Mammary epithelial cell (primary cell): ENCODE measurements at places on chromosomes 5 and 9. TPM values are rescaled to one million over a fixed set of nuclear protein-coding genes. Genes with fewer than 3 reads are reported as not detected.

Gene CDH9
- not detected in 2 replicates for total RNA-seq

Gene SHC3
- 0.08 and 0.09 TPM in 2 replicates for total RNA-seq

Gene DNM1
- total RNA-seq, result 2.4 and 3.2 TPM in 2 replicates

Gene NR5A1
- total RNA-seq, result not detected in 2 replicates

Gene RNF183
- total RNA-seq, result not detected

Gene PDZD2
- total RNA-seq, result 0.48 and 0.71 TPM in 2 replicates

Gene PCDHGA5
- 0.61 and 0.80 TPM in 2 replicates for total RNA-seq

Gene LHX3
- total RNA-seq, result not detected

DNA sequence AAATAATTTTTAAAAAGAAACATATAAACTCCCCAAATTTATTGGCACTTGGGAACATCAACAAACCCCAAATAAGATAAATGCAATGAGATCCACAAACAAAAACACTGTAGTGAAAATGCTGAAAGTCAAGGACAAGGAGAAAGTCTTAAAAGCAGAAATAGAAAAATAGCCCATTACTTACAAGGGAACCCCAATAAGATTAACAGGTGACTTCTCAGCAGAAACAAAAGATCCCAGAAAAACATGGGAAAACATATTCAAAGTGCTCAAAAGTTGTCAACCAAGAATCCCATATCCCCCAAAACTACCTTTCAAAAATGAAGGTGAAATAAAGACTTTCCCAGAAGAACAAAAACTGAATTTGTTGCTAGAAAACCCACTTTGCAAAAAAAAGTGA lies 40.0 kb downstream of the FANCC start:
- no peak for DNase-seq

GRCh38 chr9:114081441-114082016 lies 3.4 kb upstream of the AMBP start:
- DNase-seq, result no peak

GRCh38 chr9:130072515-130073235 lies 19.0 kb downstream of the GPR107 start:
- no peak for DNase-seq

DNA sequence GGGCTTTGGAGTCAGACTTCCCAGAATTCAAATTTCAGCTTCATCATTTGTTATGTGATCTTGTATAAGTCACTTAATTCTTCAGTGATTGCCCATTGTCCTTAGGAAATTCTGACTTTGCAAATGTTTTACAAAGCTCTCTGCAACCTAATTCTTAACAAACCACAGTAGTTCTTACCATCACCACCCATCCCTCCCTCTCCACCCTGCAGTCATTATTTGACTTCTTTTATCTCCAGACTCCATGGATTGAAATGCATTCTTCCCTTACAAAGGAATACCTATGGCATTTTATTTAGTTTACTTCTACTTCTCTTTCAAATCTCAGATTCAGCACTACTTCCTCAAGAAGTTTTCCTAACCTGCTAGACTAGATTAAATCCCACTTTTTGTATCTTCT lies 23.1 kb downstream of the SHLD3 start:
- DNase-seq, result no peak

DNA sequence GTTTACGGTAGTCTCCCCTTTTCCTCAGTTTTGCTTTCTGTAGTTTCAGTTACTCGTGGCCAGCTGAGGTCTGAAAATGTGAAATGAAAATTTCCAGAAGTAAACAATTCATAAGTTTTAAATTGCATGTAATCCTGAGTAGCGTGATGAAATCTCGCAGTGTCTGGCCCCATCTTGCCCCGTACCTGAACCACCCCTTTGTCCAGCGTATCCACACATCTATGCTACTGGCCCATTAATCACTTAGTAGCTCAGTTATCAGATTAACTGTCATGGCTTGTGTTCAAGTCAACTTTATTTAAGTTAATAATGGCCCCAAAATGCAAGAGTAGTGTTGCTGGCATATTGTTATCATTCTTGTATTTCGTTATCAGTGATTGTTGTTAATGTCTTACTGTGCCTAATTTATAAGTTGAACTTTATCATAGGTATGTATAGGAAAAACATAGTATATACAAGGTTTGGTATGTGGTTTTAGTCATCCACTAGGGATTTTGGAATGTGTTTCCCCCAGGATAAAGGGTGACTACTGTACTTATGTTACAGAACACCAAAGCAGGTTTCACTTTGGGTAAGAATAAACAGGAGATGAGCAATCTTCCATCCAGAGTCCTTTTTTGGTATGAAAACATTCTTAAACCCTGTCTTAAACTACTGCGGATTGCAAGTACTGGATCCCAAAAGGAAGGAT lies 118.4 kb upstream of the KCNN2 start:
- no peak for DNase-seq

DNA sequence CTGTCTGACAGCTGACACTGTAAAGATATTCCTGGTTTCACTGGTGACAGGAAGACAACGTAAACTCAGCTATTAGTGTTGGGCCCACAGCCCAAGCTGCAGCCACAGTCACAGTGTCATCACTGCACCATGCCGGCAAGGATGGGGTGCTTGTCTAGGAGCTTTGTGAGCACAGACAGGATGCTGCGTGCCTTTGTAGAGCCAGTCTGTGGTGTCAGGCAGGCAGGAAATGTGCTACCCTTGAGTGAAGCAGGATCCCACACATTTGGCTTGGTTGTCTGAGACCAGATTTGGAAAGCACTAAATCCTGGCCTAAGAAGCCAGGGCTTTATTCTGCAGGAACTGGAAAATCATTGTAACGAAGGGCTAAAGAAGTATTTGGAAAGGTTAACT lies 121.6 kb upstream of the ADAMTS16 start:
- no peak for DNase-seq

- no peak for DNase-seq
Observed at GRCh38 chr5:108531367-108532128, 149.7 kb upstream of the FBXL17 start.

- DNase-seq, result no peak
Observed at GRCh38 chr5:154840435-154841272, 9.7 kb downstream of the FAXDC2 start.

DNA sequence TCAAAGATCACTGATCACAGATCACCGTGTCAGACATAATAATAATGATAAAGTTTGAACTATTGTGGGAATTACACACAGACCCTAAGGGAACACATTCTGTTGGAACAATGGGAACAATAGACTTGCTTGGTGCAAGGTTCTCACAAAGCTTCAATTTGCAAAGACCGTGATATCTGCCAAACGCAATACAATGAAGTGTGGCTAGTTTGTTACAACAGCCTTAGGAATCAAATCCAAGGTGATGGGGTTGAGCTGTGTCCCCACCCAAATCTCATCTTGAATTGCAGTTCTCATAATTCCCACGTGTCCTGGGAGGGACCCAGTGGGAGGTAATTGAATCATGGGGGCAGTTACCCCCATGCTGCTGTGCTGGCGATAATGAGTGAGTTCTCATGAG lies 20.8 kb downstream of the KYAT1 start:
- no peak for DNase-seq

DNA sequence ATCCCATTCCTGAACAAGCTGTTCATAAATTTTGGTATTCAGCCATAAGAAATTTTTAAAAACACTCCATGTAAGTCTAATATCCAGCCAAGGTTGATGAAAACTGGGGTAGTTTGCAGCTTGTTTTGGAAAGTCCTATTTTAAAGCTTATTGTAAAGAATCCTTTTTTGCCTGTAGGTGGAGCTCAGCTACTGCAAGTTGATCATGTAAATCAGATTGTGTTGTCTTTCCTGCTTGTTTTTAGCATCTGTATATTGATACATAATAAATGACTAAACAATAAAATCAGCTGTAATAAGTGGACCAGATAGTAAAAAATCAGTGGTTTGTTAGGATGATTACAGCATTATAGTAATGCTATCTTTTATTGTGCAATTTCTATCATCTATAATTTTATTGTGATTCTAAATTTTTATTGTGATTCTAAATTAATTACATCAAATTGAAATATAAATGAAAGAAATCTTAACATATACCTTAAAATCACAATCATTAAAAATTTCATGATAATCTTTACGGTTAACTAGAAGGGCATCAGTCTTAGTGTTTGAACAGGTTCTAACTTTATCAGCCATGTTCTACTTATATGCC lies 42.4 kb downstream of the CWC27 start:
- DNase-seq, result peak; percentile 38

- peak; percentile 44 for DNase-seq
Observed at GRCh38 chr5:172875505-172876279, 41.6 kb downstream of the ERGIC1 start.

DNA sequence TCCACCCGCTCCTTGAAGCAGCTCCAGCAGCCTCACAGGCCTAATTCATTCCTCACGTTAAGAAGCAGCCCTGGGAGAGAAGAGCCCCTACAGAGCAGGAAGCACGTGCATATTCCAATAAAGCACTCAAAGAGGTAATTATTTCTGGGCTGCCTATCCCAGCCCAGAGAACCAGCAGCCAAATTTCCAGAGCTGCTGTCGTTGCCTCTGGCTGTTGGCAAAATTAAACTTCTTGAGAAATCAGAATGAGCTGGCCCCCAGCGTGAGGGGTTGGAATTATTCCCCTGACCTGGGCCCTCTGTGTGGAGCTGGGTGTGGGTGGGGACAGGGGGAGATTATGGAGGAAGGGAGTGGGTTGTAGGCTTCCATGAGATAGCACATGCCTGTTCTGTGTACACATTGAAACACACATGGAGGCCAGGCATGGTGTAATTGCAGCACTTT lies 86.8 kb upstream of the HSPA9 start:
- no peak for DNase-seq

- DNase-seq, result no peak
Observed at GRCh38 chr5:131148835-131149234, 16.2 kb downstream of the HINT1 start.

GRCh38 chr5:155507363-155507762 lies 493.8 kb downstream of the KIF4B start:
- no peak for DNase-seq

DNA sequence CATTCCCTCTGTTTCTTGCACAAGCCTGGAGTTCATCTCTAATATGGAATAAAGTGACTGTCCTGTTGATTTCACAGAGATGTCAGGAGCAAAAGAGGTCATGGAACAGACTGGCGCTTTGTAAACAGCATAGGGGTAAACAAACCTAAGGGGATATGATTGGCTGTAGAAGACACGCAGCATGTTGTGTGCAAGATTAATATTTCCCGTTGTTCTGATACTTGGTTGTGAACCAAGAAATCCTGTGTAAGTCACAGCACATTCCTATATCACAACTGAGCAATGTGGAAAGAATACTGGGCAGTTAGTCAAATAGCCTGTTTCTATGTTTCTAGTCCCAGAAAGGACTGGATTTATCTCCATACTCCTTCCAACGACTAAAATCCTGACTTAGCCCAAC lies 3.2 kb downstream of the ADAMTS12 start:
- no peak for DNase-seq

- DNase-seq, result no peak
Observed at GRCh38 chr9:3946840-3947587, 352.9 kb downstream of the GLIS3 start.

DNA sequence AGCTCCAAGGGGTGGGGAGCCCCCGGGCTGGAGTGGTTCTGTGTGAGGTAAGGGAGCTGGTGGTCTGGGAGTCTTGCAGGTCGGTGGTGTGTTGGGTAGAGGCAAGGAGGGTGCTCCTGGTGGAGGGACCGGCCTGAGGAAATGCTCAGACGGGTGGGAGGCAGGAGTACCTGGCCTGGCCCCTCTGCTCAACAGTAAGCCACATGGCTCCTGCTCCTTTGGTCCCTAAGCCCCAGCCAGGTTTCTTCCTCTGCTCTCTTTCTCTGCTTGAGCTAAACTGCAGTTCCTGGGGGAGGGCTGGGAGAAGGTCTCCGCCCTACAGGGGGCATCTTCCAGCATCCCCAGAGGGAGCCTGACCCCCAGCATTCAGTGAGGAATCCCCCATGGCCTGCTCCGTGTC lies 17.2 kb downstream of the TSPAN17 start:
- DNase-seq, result no peak

DNA sequence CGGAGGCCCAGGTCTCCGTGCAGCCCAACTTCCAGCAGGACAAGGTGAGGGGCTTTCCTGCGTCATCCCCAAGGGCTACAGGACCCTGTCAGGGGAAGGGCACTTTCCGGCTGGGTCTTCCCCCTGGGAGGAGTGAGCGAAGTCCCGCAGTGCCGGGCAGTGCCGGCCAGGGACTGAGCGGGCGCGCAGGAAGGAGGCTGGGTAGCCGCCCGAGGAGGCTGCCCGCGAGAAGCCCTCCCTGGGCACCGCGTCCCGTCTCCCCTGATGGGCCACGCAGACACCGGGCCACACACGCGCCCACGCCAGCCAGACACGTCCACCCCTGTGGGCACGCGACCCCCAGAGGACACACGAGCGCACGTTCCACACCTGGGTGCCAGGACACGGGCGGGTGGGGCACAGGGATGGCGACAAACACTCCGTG lies 357 bp downstream of the PTGDS start:
- DNase-seq, result no peak

DNA sequence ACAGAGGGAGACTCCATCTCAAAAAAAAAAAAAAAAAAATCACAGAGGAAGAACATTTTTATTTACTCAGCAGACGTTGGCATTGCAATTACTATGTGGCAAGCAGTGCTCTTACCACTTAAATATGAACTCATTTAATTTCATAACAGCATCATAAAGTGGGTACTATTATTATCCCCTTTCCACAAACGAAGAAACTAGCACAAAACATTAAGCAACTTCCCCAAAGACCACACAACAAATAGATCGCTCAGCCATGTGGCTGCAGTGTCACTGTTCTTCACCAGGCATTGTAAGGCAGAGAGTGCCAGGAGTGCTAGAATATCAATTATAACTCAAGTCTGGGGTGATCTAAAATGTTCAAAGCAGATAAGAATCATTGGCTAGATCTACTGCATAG lies 69.8 kb upstream of the PLPP6 start:
- no peak for DNase-seq

- DNase-seq, result no peak
Observed at GRCh38 chr9:70574151-70574837, 159.8 kb upstream of the KLF9 start.

DNA sequence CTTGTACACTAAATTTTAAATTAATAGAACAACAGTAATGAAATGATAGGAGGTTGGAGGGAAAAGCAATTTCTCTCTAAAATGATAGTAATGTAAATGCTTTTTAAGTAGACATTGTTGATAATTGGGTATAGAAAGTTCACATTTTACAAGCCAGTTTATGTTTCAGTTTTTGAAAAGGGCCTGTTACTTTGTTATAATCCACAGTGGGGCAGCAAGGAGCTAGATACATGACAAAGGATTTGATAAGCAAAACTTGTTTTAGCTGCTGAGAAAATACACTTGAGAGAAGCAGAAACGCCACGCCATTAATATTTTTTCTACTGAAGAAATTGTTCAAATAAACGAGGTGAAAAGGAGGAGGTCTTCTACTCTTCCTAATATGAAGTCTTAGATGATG lies 30.2 kb downstream of the SREK1 start:
- no peak for DNase-seq

DNA sequence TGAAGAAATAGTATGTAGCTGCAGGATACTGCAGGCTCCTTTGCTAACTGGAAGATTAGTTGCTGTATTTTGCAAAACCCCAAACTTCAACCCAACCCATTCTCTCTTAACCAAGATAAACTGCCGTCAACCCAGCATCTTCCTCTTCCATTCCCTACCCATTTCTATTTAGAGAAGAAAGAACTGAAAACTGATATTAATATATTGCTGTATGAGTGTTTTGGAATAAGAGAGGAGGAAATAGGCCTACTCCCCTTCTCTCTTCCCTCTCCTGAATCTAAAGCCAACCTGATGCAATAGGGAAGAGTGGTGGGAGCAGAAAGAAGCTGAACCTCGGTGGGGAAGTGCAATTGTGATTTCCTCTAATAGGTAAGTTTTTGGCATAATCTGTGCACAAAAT lies 83.7 kb downstream of the TMEM215 start:
- DNase-seq, result no peak
